ENCODE measurements at places on chromosomes 3 and 15.

DNA sequence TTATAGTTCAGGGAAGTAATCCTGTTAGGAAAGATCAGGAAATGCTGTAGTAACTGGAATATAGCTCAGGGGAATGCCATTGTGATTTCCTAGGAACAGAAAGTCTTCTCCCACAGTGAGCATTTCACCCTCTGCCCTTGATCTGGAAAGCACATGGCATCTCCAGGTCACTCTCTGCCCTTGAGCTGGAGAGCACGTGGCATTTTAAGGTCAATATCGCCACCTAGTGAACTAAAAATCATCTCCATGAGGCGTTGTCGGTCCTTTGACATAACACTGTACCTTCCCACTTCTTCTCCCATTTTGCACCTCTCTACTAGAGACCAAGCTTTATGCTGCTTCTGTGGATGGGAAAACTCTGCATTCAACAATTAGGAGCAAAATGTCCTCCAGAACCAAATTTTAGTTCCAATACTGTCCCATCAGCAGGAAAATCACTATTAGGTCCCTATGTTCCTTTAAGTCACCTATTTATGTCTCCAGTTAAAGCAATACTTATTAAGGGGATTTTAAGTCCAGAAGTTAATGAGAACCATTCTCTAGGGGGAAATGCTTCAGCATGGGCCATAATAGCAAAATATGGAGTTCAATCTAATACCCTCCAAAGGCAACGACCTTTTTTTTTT, 54.7 kb upstream of the GK5 start:
- DNase-seq, result no peak

DNA sequence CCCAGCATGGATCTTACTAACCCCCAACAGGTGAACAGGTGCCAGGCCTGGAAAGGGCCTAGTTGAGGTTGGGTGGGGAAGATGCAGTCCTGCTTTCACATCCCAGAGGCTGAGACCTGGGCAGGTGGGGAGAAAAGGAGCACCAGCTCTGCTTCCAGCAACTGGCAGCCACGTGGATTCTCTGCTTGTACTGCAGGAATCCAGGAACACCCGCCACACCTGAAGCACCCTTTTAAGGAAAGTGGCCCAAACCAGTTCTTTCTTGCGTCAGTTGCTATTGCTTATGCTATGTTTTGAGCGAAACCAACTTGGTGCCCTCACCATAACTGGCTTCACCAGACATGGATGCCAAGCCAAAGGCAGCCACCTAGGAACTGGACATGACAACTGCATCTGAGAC, 28.1 kb upstream of the NEO1 start:
- no peak for DNase-seq

DNA sequence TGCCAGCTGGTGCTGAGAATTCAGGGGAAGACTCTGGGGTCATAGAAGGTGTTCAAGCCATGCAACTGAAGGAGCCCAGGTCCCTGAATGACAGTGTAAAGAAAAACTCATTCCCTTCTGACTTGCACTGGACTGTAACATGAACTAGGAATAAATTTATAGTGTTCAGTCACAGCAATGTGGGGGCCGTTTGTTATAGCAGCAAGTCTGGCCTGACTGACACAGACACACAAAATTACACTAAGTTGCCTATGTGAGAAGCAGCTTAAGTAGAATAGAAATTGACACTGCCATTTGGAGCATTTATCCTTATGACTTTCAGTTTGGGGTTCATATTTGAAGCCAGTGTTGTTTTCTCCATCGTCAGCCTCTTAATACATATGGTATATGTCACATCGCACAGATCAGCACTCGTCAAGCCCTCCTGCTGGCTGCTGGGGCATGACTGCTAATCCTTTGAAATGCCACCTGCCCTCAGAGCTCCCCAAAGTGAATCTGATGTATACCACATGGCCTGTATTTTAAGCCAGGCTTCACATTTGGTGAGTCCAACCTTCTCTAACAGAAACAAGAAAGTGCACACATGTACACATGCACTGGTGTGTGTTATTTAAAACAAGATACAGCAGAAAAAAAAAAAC, 17.1 kb upstream of the HEG1 start:
- no peak for DNase-seq

- DNase-seq, result no peak
Observed at GRCh38 chr3:194396859-194397756, 2.0 kb downstream of the GP5 start.

DNA sequence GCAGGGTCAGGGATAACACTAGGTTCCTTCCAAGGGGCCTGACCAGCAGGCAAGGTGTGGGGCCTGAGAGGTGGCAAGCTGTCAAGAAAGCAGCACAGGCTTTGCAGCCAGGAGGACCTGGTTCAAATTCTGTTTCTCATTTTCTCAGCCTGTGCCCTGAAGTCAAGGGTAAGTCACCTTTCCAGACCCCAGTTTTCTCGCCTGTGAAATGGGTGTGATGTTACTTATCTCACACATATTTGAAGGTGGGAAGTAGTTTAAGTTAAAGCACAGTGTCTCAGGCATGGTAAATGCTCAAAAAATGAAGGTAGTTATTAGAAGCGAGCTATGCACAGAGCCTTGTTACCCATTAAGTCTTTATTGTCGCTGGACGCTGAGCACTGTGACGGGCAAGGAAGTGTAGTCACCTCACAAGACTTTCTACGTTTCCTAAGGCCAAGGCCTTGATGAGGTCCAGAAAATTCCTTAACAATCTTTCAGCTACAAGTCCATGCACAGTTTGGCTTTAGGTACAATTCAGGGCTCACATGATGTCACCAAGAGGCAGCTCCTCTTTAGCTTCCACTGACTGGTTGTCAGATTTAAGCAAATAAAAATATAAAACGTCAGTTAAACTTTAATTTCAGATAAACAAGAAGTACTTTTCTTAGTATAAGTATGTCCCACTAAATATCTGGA, 522.6 kb upstream of the PROK2 start:
- no peak for DNase-seq

GRCh38 chr3:133448478-133449122, 48.7 kb downstream of the BFSP2 start:
- DNase-seq, result peak; percentile 37

DNA sequence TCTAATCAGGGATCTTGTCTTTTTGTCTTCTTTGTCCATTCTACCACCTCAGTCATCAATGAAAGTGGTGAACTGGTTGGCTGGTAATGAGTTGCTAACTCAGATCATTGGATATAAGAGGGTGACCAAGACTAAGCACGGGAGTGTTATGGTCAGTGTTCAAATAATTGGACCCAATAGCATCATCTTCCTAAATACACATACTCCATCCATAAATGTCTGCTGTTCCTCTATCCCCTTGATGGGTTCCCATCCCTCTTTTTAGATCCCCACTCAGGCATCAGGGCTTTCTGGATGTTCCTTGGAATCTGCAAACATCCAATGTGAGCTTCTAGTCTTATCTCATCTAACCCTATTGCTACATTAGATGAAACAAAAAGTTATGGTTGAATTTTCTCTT, 3.5 kb downstream of the SEMA5B start:
- DNase-seq, result no peak

GRCh38 chr15:76418352-76419140, 82.0 kb downstream of the ISL2 start:
- no peak for DNase-seq

DNA sequence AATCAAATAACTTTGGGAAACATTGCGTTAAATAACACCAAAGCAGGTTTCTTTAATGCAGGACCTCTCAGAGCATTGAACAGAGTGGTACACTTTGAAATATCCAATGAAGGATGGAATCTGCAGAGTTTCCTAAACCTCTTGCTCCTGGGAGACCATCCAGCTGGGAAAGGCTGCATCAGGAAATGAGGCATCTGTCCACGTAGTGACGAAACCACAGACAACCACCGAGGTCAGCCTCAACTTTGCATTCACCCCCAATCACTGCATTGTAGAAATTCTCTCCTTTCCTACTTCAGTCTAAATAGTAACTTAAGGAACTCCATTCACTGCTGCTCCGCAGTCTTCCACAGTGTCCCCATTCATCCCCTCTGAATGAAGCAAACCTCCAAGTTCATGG, 41.5 kb upstream of the CDV3 start:
- DNase-seq, result no peak

- DNase-seq, result no peak
Observed at GRCh38 chr15:28459279-28459678, 73.5 kb downstream of the GOLGA8G start.

DNA sequence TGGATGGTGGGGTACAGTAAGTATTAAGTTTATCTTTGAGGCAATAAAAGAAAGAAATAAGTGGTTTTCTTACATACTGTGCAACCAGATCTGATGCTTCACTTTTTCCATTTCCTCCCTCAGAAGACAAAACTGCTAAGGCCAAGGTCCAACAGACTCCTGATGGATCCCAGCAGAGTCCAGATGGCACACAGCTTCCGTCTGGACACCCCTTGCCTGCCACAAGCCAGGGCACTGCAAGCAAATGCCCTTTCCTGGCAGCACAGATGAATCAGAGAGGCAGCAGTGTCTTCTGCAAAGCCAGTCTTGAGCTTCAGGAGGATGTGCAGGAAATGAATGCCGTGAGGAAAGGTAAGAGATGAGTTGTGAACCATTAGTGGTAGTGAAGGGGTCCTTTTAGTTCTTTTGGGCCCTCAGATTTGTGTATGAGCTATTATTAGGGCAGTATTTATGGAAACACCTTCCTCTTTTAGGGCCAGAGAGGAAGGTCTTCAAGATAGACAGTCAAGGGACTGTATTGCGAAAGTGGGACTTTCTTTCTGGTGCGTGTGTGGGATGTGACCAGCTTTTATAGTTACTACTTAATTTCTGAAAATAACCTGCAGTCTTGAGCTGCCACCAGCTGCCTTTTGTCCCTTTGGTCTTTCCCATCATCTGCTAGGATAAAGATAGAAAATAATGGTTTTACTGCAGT, 4.6 kb downstream of the ALAS1 start:
- DNase-seq, result no peak
